ENCODE measurements at places on chromosomes 3 and 15.

- no peak for DNase-seq
These were observed 24.5 kb downstream of the DRD3 start for GRCh38 chr3:114154321-114154821.

GRCh38 chr3:183298701-183299153 is 45.7 kb downstream of the B3GNT5 start:
- DNase-seq = no peak

DNA sequence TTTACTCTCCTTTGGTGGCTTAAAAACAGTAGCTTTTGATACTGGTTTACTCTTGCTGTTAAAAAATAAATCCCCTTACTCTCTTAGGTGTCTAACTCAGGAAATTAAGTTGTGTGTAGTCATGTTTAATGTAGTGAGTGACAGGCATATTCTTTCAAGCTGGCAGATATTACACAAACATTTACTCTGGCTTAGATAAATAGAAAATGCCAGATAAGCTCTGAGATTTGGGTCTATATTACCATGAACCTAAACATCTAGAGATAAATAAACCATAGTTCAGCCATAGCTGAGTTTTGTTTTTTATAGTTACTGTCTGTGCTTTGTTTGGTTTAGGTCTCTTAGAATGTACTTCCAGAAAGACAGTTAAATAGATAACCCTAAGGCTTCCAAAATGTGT is 2.4 kb downstream of the SEMA6D start:
- no peak for DNase-seq

DNA sequence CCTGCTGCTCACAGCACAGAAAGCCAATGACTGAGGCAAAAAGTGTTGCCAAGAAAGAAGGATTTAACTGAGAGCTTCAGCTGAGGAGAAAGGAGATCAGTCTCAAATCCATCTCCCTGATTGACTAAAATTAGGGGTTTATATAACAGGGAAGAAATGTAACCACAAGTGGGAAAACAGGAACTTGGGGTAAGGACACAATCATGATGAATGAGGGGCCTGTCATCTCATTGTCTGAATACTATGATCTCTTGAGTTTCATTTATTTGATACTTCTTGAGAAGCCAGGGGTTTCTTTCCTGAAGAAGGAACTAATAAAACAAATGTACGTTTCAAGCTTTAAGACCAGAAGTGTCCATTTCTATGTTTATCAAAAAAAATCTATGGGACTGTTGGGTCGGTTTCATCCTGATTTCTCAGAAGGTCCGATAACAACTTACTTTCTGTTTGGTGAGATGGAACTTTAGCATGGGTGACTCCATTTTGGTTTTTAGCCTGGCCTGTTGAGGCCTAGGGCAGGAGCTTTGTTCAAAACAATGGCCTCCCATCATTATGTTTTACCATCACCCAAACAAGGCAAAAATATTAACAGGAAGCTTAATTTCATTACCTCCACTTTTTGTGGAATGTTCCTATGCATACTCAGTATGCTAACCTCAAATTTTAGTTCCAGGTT is 76.6 kb upstream of the PIAS1 start:
- DNase-seq = no peak

- DNase-seq = no peak
These were observed 1.1 kb downstream of the IL16 start for GRCh38 chr15:81197688-81198281.

- DNase-seq = no peak
These were observed 15.5 kb upstream of the SLITRK3 start for GRCh38 chr3:165211721-165212120.

DNA sequence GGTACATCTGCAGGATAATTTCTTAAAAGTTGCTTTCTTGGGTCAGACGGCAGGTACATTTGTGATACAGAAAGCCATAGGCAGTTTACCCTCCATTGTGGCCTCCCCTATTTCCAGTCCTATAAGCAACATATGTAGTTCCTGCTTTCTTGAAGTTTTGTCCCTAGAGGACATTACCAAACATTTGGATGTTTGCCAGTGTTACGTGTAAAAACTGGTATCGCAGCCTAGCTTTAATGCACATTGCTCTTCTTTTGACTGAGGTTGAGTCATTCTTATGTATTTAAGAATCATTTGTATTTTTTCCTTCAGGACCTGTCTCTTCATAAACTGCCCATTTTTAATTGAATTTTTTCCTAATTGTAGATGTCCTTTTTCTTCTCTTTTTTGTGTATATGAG is 114.3 kb downstream of the DIPK2A start:
- DNase-seq = no peak

GRCh38 chr15:100113351-100114080 is 228.3 kb downstream of the ADAMTS17 start:
- no peak for DNase-seq

GRCh38 chr3:31615071-31615875 is 82.5 kb downstream of the STT3B start:
- no peak for DNase-seq

- no peak for DNase-seq
These were observed 44.0 kb downstream of the CCDC54 start for GRCh38 chr3:107421170-107421792.

DNA sequence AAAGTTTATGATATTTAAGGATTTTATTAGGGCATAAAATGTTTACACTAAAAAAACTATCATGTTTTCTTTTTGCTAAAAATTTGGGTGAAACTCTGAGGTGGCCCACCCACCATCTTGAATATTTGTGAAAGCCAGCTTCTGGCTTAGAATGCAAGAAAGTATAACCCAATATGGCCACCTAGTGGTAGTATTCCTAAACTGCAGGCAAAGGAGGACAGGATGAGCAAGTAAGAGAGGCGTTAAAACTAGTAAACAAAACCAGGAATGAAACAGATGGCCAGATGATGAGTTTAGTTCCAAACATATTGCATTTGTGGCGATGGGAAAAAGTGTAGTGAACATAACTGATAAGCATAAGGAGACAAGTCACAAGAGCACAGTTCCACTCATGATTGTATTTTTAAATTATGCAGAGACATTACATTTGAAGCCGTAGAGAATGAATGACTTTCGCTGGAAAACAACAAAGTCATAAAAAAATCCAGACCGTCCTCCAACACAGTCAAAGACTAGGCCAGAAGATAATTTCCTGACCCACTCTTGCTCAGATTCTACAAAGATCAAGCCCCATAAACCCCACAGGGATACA is 103.3 kb upstream of the PRTG start:
- no peak for DNase-seq

- no peak for DNase-seq
These were observed 14.1 kb downstream of the LACTB start for GRCh38 chr15:63135804-63136203.

DNA sequence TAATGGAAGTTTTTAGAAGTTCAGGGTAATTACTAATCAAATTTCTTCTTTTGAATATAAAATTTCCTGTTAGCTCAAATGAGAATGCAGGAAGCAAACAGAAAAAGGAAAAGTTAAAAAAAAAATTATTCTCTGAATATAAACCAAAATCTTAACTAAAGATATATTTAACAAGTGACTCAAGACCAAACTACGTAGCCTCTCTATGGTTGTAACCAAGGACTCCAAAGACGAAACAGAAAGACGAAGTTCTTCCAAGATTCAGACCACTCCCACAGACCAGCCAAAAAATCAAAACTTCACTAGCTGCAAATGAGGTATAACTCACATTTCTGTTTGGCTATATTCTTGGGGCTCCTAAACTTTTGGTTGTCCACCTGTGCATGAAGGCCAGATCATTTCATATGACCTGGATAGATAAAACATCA is 846.5 kb upstream of the ALCAM start:
- no peak for DNase-seq

- DNase-seq = no peak
These were observed 50.4 kb upstream of the SYN2 start for GRCh38 chr3:11953778-11954177.

DNA sequence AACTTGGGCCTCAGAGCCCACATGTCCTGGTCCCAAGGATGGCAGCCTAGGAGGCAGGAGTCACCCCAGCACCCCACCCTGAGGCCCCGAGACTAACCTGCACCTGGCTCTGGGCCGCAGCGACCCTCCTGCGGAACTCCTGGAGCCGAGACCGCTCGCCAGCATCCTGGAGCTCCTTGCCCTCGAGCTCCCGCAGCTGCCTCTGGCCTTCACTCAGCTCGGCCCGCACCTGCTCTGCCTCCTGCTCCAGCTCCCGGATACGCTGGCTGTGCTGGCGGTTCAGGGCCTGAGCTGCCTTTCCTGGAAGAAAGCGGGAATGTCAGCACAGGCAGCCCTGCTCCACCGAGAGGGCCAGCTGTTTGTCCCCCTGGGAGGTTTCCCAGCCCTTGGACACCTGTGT is 13.2 kb downstream of the KIF7 start:
- no peak for DNase-seq

GRCh38 chr15:39357480-39358268 is 223.2 kb upstream of the THBS1 start:
- DNase-seq = no peak

GRCh38 chr3:158771577-158771976 is 30.3 kb upstream of the MFSD1 start:
- no peak for DNase-seq

- no peak for DNase-seq
These were observed 29.6 kb upstream of the RPL32 start for GRCh38 chr3:12870942-12871341.

GRCh38 chr15:66609876-66610275 is 44.1 kb upstream of the LCTL start:
- DNase-seq = no peak

DNA sequence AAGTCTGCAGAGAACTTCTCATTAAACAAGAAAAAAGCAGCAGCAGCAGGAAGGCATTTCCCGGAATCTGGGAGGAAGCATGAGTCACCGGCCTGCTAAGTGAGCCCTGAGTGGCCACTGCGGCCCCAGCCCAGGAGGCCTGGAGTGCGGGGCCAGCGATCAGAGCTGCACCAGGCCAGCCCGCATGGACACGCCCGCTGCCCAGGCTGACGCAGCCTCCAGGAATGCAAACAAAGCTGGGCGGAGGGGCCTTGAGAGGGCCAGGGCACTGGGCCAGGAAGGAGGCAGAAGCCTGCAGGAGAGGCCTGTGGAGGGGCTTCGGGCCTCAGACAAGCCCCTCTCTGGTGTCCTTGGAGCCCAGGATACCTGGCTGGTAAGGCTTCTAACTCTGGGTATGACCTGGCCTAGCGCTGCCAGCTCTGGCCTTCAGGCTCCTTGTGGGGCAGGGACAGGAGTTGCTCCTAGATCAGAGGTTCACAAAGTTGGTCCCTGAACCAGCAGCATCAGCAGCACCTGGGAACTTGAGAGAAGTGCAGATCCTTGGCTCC is 101.2 kb downstream of the SMAD6 start:
- DNase-seq = no peak

DNA sequence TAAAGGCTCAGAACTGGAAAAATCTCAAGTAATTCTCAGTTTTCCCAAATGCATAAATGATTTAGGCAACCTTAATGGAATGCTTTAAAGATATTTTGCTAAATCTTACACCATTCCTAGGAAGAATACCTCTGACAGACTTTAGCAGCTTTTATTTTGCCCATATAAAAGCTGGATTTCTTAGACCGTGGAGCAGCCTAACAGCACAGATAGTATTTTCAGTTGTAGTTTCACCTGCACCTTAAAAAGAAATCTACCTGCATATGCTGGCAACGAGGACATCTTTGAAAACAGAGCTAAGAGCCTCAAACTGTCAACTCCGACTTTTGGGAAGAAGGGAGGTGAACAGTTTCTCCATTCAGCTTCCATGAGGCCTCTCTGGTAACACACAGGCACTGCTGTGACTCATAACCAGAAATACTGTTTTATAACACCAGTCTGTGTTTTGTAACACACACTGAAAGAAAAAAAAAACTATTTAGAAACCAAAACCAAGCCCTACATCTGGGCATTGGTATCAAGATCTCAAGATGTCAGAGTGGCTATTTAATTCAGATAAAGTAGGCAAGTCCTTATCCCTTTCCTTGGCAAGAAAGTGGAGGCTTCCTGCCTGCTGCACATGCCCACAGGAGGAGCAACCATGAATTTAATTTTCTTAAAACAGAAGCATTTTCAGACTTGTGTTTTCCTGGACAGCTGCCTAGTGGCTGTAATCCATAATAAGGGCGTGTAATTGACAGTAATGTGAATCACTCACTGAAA is 181.5 kb upstream of the ICE2 start:
- no peak for DNase-seq

DNA sequence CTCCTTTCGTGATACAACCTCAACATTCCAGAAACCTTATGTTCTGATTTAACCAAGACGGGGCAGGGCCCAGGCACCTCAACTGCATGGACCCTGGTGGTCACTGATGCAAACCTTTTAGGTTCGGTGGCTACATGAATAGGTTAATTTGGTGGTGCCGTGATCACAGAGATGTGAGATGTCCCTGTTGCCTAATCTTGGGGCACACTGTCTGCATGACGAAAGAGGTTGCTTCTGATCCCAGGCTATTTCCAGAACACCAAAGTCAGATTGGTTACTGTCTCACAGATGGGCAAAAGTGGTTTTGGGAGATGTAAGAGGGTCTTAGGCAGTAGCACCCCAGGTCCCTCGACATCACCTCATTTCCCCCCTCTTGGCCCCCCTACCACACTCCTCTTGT is 4.0 kb upstream of the CCR1 start:
- no peak for DNase-seq

GRCh38 chr3:113769551-113769950 is 22.7 kb downstream of the ATP6V1A start:
- DNase-seq = no peak

- no peak for DNase-seq
These were observed 154.7 kb downstream of the ATP10A start for GRCh38 chr15:25708391-25708790.
